Esophagus muscularis mucosa (tissue), 4 donors: ENCODE measurements at places on chromosomes 6 and 20. TPM values are rescaled to one million over a fixed set of nuclear protein-coding genes. Genes with fewer than 3 reads are reported as not detected.
A peak's percentile ranks its signal among the peaks of the same experiment; 100 is the strongest.

CGA gene
- total RNA-seq, result not detected

ARFGEF3 gene
- total RNA-seq, result 1.8 TPM

HTR1B gene
- 2.6 TPM for total RNA-seq

INSM1 gene
- total RNA-seq, result not detected

CST2 gene
- total RNA-seq, result not detected

LY6G6F gene
- total RNA-seq, result not detected

BACH2 gene
- 9.8 TPM for total RNA-seq

BIRC7 gene
- total RNA-seq, result not detected

GPX5 gene
- not detected for total RNA-seq

ATP9A gene
- total RNA-seq, result 70.9 TPM

DNA sequence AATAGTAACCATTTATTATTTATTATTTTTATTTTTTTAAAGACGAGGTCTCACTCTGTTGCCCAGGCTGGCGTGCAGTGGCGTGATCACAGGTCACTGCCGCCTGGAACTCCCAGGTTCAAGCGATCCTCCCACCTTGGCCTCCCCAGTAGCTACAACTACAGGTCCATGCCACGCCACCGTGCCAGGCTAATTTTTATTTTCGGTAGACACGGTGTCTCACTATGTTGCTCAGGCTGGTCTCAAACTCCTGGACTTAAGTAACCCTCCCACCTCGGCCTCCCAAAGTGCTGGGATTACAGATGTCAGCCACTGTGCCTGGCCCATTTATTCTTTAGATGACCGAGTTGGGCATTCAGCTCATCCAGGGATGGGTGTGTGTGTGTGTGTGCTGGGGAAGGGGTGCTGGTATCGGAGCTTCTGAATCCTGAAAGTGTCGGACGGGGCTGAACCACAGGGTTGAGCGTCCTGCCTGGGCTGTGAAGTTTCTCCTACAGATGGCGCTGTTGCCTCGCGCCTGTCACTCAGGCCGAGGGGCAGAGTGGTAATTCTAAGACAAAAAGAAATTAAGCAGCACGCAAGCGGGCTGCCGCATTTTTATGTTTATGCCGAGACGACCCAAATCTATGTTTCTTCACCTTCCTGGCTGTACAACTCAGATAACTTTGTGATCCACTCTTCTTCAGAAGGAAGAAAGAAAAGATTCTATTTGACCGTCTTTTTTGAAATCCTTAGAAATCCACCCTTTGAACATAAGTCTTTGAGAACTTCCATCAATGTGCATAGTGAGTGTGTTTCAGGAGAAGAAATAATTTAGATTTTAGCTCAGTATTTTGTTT, 252.8 kb downstream of the CDH26 start:
- H3K4me1 ChIP-seq, result peaks cover 6% of the 10 kb centered on the region
- peak; percentile 92 for DNase-seq
- no peaks in the 10 kb centered on the region for H3K36me3 ChIP-seq

DNA sequence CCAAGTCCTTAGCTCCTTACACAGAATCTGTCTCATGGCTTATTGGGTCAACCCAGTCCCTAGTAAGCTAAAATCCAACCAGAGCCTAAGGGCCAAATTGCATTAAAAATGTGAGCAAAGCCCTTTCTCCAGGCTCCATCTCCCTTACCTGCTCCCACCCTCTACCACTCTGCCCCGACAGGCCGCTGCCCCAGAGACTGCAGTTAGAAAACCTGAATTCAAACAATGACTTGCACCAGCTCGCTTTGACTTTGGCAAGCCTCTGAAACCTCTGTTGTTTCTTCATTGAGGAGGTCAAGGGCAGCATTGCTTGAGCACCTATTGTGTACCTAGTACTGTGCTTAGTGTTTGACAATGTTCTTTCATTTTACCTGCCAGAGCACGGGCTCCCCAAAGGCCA, 188.1 kb upstream of the PMEPA1 start:
- H3K27ac ChIP-seq, result no peak overlapping the region
- H3K4me1 ChIP-seq, result no peaks in the 10 kb centered on the region
- no peak overlapping the region for H3K4me3 ChIP-seq
- H3K36me3 ChIP-seq, result no peaks in the 10 kb centered on the region
- no peak for DNase-seq
- peaks cover 7% of the 10 kb centered on the region for H3K27me3 ChIP-seq

DNA sequence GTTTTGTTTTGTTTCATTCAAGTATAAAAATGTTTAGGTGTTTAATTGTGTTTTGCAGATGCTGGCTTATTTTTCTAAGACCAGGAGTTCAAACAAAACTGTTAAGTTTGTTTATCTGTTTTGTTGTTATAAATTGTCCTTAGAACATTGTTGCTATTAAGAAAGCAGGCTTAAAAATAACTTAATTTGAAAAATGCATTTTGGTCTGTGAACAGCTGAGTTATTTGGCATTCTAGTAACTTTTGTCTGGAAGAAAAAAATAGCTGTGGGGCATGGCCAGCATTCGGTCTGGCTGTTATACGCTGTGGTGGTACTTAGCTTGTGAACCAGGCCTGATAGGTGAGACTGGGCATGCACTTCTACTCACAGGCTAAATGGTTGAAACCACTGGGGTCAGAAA, 37.8 kb downstream of the SLX4IP start:
- no peak overlapping the region for H3K4me3 ChIP-seq
- DNase-seq, result no peak
- H3K27ac ChIP-seq, result no peak overlapping the region
- no peaks in the 10 kb centered on the region for H3K36me3 ChIP-seq

DNA sequence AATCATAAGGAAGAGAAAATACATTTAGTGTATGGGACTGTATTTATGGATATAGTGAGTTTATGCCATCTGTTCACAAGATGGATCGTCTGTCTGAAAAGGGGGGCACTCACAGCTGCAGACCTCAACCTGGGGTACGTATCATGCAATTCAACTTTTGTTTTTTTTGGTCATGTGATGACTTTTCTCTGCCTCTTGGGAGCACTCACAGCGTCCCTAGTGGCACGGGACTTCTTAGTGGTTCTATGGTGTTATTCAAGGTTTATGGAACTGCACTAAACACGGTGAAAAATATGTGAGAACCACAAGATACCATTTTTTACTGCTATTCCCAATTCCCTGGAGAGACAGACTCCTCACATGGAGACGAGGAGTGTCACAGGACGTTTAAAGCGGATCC, 60.4 kb upstream of the MPC1 start:
- H3K4me1 ChIP-seq, result no peaks in the 10 kb centered on the region
- H3K4me3 ChIP-seq, result no peak overlapping the region
- no peak for DNase-seq
- H3K27ac ChIP-seq, result no peak overlapping the region

DNA sequence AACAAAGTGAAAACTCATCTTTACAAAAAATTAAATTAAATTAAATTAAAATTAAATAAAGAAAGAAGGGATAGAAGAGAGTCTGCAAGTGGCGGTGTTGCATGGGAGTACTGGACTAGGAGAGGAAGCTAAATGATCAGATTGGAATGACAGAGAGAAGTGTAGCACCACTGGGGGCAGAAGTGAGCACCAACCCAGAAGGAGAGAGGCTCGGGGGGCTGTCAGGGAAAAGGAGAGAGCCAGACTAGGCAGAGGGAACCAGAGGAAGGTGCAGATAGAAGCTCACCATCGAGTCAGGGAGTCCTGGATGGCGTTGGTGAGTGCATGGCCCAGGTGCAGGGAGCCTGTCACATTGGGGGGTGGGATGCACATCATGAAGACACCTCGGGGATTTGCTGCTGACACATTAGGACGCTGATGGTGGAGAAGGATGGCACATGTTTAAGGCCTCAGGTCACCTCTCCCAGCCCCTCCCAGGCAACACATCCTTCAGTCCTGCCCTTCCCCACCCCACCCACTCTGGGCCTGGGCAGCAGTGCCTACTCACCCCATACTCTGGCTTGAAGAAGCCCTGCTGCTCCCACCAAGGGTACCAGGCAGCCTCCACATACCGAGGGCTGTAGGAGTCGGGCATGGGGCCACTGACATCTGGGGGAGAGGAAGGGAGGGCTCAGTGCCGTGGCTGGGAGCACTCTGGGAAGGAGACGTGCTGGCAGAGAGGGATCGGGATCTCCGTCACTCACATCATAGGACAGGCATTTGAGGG, 4.0 kb downstream of the VARS1 start:
- no peak for DNase-seq
- no peaks in the 10 kb centered on the region for H3K27me3 ChIP-seq
- H3K36me3 ChIP-seq, result peaks cover 40% of the 10 kb centered on the region
- H3K27ac ChIP-seq, result no peak overlapping the region
- peaks cover 31% of the 10 kb centered on the region for H3K4me1 ChIP-seq
- no peak overlapping the region for H3K4me3 ChIP-seq

DNA sequence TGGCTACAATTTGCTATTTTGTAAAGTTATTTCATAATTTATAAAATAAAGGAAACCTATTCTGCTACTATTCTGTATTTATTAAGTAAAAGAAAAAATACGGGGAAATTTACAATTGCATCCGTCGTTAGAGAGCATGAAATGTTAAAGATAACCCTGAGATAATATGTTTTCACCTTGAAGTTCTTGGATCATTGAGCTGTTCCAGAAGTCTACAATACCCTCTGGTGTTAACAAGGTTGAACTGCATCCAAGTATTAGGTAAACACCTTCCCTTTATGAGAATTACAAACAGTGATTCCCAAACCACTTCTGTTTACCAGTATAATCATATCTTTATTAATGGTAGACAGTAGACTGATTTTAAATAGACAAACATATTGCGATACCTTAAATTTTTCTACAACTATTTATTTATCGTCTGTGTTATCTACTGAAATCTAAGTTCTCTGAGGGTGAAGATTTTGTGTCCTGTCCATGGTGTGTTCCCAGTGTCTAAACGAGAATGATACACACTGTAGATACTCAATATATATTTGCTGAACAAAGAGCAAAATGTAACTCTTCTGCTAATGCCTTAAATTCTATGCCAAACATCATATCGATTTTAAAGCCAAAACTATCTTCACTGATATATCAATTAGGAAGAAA, 28.2 kb downstream of the TBC1D32 start:
- no peak overlapping the region for H3K4me3 ChIP-seq
- no peaks in the 10 kb centered on the region for H3K36me3 ChIP-seq
- H3K27ac ChIP-seq, result no peak overlapping the region
- no peaks in the 10 kb centered on the region for H3K27me3 ChIP-seq
- DNase-seq, result no peak

DNA sequence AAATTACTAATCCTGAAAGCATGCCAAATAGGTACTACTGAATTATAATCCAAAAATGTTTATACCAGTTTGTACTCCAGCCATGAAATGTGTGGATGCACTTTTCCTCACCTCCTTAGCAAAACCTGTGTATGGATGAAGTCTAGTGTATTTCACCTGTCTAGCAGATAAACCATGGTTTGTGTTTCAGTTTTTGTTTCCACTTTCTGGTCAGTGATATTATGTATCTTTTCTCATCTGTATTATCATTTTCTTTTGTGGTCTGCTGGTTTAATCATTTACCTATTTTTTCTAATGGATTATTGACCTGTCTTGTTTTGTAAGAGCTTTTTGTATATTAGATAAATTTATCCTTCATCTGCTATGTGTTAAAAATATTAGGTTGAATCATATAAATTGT, 41.0 kb upstream of the TMEM217 start:
- H3K4me3 ChIP-seq, result no peak overlapping the region
- H3K4me1 ChIP-seq, result no peaks in the 10 kb centered on the region
- DNase-seq, result no peak

- H3K27ac ChIP-seq, result peak overlapping the region; percentile 86
- H3K27me3 ChIP-seq, result no peaks in the 10 kb centered on the region
- H3K4me1 ChIP-seq, result peaks cover 48% of the 10 kb centered on the region
- peaks cover 38% of the 10 kb centered on the region for H3K36me3 ChIP-seq
Observed at GRCh38 chr20:1465470-1466210, 1.0 kb downstream of the NSFL1C start.

- H3K4me3 ChIP-seq, result no peak overlapping the region
- no peak for DNase-seq
- no peaks in the 10 kb centered on the region for H3K27me3 ChIP-seq
- H3K36me3 ChIP-seq, result no peaks in the 10 kb centered on the region
- no peak overlapping the region for H3K27ac ChIP-seq
Observed at GRCh38 chr6:19830171-19830570, 7.0 kb upstream of the ID4 start.

GRCh38 chr6:108434222-108434621, 126.5 kb upstream of the FOXO3 start:
- no peak overlapping the region for H3K27ac ChIP-seq
- no peak overlapping the region for H3K4me3 ChIP-seq
- no peaks in the 10 kb centered on the region for H3K36me3 ChIP-seq
- no peaks in the 10 kb centered on the region for H3K4me1 ChIP-seq

- peaks cover 54% of the 10 kb centered on the region for H3K4me1 ChIP-seq
- no peaks in the 10 kb centered on the region for H3K36me3 ChIP-seq
- no peak for DNase-seq
Observed at GRCh38 chr6:21666853-21667681, 73.5 kb downstream of the SOX4 start.

GRCh38 chr6:139308286-139308916, 16.6 kb upstream of the TXLNB start:
- H3K4me3 ChIP-seq, result no peak overlapping the region
- H3K4me1 ChIP-seq, result no peaks in the 10 kb centered on the region
- no peaks in the 10 kb centered on the region for H3K36me3 ChIP-seq

- H3K4me1 ChIP-seq, result no peaks in the 10 kb centered on the region
- no peaks in the 10 kb centered on the region for H3K27me3 ChIP-seq
- no peak overlapping the region for H3K4me3 ChIP-seq
- no peaks in the 10 kb centered on the region for H3K36me3 ChIP-seq
- DNase-seq, result no peak
- H3K27ac ChIP-seq, result no peak overlapping the region
Observed at GRCh38 chr6:97524811-97525210, 241.8 kb upstream of the MMS22L start.

DNA sequence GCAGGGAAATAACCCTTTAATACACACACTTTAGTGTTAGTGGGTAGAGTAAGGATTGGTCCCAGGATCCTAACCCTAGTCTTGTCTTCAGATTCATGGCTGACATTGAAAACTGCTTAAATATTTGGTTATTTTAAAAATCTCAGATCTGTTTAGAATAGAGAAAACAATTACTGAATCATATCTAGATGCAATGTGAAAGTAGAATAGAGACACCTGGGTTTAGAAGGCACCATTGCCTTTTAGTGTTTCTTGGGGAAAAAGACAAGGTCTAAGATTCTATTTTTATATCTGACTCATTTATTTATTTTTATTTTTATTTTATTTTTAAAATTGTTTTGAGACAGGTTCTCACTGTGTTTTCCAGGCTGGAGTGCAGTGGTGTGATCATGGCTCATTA, 6.0 kb downstream of the DDX43 start:
- no peak overlapping the region for H3K4me3 ChIP-seq
- no peaks in the 10 kb centered on the region for H3K27me3 ChIP-seq
- no peaks in the 10 kb centered on the region for H3K4me1 ChIP-seq
- DNase-seq, result no peak
